ENCODE measurements at places on chromosomes 4 and X. TPM values are rescaled to one million over a fixed set of nuclear protein-coding genes. Genes with fewer than 3 reads are reported as not detected.

Gene ADH1A
- total RNA-seq, result not detected

Gene SLC6A14
- total RNA-seq, result not detected

Gene NAA11
- not detected for total RNA-seq

Gene SLC16A2
- total RNA-seq, result not detected

Gene SLC9A7
- total RNA-seq, result 12.0 TPM

Gene TASL
- total RNA-seq, result 4.3 TPM

Gene SMR3B
- not detected for total RNA-seq

Gene STOX2
- not detected for total RNA-seq

- no peaks in the 10 kb centered on the region for H3K4me1 ChIP-seq
- H3K36me3 ChIP-seq, result no peaks in the 10 kb centered on the region
- DNase-seq, result no peak
- no peak overlapping the region for H3K27ac ChIP-seq
- H3K27me3 ChIP-seq, result no peaks in the 10 kb centered on the region
- no peak overlapping the region for H3K4me3 ChIP-seq
These were observed 73.2 kb upstream of the EFNB1 start for GRCh38 chrX:68755616-68756125.

DNA sequence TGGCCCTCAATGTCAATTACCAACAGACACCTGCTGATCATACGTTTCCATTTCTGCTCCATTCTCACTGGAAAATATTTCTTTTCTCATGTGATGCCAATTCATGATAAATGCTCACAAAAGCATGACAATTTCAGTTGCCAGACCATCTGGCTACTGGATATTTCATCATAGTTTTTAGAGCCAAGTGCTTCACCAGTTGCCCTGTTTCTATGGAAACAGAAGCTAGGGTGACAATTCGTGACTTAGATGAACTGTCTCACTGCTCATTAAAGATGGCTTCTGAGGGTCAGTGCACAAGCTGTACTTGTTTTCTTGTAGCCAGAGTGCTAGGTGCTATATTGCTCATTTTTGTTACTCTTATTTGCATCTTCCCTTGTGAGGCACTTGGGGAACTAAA is 184.9 kb downstream of the COMMD8 start:
- H3K27ac ChIP-seq, result no peak overlapping the region
- no peaks in the 10 kb centered on the region for H3K36me3 ChIP-seq
- DNase-seq, result no peak
- no peak overlapping the region for H3K4me3 ChIP-seq

DNA sequence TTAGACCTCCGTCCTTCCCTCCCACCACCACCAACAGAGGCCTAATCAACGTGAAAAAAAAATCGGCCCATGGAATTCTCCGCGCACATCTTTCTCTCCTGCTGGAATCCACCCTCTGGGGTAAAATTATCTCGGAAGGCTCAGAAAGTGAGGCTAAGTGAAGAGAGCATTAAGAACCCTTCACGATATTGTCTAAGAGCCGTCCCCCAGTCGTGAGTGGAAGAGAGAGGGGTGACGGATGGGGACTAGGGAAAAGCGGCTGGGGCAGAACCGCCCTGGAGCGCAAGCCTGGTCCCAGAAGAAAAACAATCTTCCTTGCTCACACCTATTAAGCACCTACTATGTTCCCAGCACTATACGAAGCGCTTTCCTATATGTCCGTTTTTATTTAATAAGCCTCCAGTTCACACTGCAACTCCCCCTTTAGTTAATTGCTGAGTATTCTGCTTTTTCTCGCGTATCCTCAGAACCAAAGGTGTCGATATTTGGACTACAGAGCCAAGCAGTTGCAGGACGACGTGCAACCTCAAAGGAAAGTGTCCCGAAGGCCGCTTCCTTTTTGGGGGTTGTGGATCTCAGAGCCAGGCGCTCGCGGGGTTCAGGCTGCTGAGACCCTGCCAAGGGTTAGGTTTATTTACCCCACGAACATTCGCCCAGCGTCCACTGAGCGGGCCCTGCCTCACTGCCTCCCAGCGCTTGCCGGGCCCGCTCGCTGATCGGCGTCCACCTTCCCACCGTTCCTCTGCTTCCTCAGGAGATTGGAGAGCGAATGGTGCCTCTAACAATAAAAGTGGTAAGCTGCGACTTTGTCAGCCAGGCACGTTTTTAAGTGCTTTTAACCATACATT is 889 bp downstream of the MGARP start:
- peaks cover under 1% of the 10 kb centered on the region for H3K36me3 ChIP-seq
- no peak for DNase-seq
- peaks cover 17% of the 10 kb centered on the region for H3K4me1 ChIP-seq

DNA sequence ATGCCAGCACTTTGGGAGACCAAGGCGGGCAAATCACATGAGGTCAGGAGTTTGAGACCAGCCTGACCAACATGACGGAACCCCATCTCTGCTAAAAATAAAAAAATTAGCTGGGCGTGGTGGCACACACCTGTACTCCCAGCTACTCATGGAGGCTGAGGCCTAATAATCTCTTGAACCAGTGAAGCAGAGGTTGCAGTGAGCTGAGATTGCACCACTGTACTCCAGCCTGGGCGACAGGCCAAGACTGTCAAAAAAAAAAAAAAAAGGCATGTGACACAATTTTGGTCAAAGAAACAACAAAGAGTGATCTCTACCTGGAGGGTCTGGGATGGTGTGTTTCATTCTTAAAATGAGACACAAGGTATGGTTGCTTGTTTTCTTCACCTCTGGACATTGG is 188.2 kb upstream of the HS3ST1 start:
- H3K36me3 ChIP-seq, result no peaks in the 10 kb centered on the region
- H3K27ac ChIP-seq, result no peak overlapping the region
- DNase-seq, result no peak
- no peaks in the 10 kb centered on the region for H3K27me3 ChIP-seq
- H3K4me3 ChIP-seq, result no peak overlapping the region

All from activated CD4-positive, alpha-beta memory T cell treated with anti-CD3 and anti-CD28 coated beads, Interleukin-2, amount 10 ng/mL, durations not matched to agents 7 days and 5 days (primary cell).